ENCODE measurements at places on chromosomes 11 and 22. TPM values are rescaled to one million over a fixed set of nuclear protein-coding genes. Genes with fewer than 3 reads are reported as not detected.

KCNQ1 gene
- 63.0 TPM for total RNA-seq

DAGLA gene
- total RNA-seq: 2.7 TPM

TCN1 gene
- total RNA-seq: 3.3 TPM

VPREB3 gene
- not detected for total RNA-seq

OR5T2 gene
- total RNA-seq: not detected

KCNJ1 gene
- total RNA-seq: not detected

B3GAT1 gene
- 8.6 TPM for total RNA-seq

OR5D16 gene
- total RNA-seq: not detected

DENND6B gene
- total RNA-seq: 21.4 TPM

ADM2 gene
- 4.6 TPM for total RNA-seq

FGF19 gene
- total RNA-seq: not detected

BIK gene
- 2.5 TPM for total RNA-seq

FAT3 gene
- 16.1 TPM for total RNA-seq

IGLL1 gene
- total RNA-seq: not detected

PYGM gene
- total RNA-seq: 11.4 TPM

OR51I1 gene
- total RNA-seq: 0.70 TPM

PC gene
- 12.7 TPM for total RNA-seq

MS4A2 gene
- total RNA-seq: 3.0 TPM

PATE4 gene
- not detected for total RNA-seq

SLC15A3 gene
- total RNA-seq: 32.3 TPM

MRGPRX4 gene
- total RNA-seq: not detected

SHISA8 gene
- total RNA-seq: not detected

INTS4 gene
- total RNA-seq: 38.7 TPM

TMEM86A gene
- total RNA-seq: 4.6 TPM

SCUBE1 gene
- total RNA-seq: 19.0 TPM

ENDOD1 gene
- total RNA-seq: 36.7 TPM

OR56A1 gene
- total RNA-seq: 0.05 TPM

SYNGR1 gene
- 32.6 TPM for total RNA-seq

MYOD1 gene
- not detected for total RNA-seq

GVQW3 gene
- total RNA-seq: 2.4 TPM

GSTT2B gene
- total RNA-seq: 6.9 TPM

SCGB1D2 gene
- total RNA-seq: not detected

PLAAT3 gene
- total RNA-seq: 26.6 TPM

FAM227A gene
- total RNA-seq: 6.1 TPM

RAD9A gene
- total RNA-seq: 26.1 TPM

CD6 gene
- 4.2 TPM for total RNA-seq

ASCL2 gene
- 7.9 TPM for total RNA-seq

GPR83 gene
- total RNA-seq: not detected

ANO5 gene
- total RNA-seq: 5.2 TPM

KDELR3 gene
- total RNA-seq: 7.5 TPM

LUZP2 gene
- total RNA-seq: 0.96 TPM

CYTH4 gene
- 16.3 TPM for total RNA-seq

MYO7A gene
- 5.8 TPM for total RNA-seq

SLC16A8 gene
- 0.26 TPM for total RNA-seq

BDNF gene
- total RNA-seq: 6.0 TPM

ABTB2 gene
- 4.7 TPM for total RNA-seq

RTN4RL2 gene
- 1.5 TPM for total RNA-seq

GAB4 gene
- 0.23 TPM for total RNA-seq

PMM1 gene
- 18.7 TPM for total RNA-seq

C1QTNF4 gene
- 1.4 TPM for total RNA-seq

LMNTD2 gene
- 8.8 TPM for total RNA-seq

LRRC4C gene
- total RNA-seq: 3.6 TPM

LARGE1 gene
- 81.6 TPM for total RNA-seq

BCR gene
- total RNA-seq: 88.0 TPM

PEX26 gene
- 43.7 TPM for total RNA-seq

CCDC87 gene
- 0.55 TPM for total RNA-seq

DDI1 gene
- total RNA-seq: not detected

HIC2 gene
- total RNA-seq: 4.0 TPM

Measured in ureter (tissue), 1 donor.